ENCODE measurements at places on chromosomes 12 and 14.

GRCh38 chr14:67674139-67674479 lies 323 bp downstream of the VTI1B start:
- peak; percentile 67 for DNase-seq

GRCh38 chr12:132702640-132703039 lies 8.0 kb upstream of the PGAM5 start:
- DNase-seq, result no peak

GRCh38 chr14:96625426-96625985 lies 123.3 kb downstream of the PAPOLA start:
- no peak for DNase-seq

GRCh38 chr14:106657460-106657859 lies 1131.1 kb downstream of the TMEM121 start:
- no peak for DNase-seq

GRCh38 chr12:115341442-115341841 lies 657.5 kb upstream of the TBX3 start:
- DNase-seq, result no peak

- no peak for DNase-seq
Measured at GRCh38 chr12:120574106-120574505, 7.1 kb downstream of the POP5 start.

DNA sequence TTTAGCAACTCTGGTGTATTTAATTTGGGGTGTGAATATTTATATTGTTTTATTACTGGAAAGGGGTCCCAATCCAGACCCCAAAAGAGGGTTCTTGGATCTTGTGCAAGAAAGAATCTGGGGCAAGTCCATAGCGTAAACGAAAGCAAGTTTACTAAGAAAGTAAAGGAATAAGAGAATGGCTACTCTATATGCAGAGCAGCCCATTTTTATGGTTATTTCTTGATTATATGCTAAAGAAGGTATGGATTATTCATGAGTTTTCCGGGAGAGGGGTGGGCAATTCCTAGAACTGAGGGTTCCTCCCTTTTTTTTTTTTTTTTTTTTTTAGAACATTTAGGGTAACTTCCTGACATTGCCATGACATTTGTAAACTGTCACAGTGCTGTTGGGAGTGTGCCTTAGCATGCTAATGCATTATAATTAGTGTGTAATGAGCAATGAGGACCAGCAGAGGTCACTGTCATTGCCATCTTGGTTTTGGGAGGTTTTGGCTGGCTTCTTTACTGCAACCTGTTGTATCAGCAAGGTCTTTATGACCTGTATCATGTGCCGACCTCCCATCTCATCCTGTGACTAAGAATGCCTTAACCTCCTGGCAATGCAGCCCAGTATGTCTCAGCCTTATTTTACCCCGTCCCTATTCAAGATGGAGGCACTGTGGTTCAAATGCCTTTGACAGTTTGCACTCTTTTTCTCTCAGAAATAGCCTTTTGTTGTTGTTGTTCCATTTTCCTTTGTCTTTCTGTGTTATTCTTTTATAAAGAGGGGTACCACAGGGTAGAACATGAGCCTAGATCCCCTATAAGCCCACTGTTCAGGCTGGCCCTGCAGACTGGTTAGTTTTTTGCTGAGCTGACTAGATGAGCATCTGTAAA lies 75.5 kb upstream of the DCD start:
- peak; percentile 8 for DNase-seq

GRCh38 chr14:102902086-102902485 lies 20.4 kb upstream of the AMN start:
- no peak for DNase-seq

DNA sequence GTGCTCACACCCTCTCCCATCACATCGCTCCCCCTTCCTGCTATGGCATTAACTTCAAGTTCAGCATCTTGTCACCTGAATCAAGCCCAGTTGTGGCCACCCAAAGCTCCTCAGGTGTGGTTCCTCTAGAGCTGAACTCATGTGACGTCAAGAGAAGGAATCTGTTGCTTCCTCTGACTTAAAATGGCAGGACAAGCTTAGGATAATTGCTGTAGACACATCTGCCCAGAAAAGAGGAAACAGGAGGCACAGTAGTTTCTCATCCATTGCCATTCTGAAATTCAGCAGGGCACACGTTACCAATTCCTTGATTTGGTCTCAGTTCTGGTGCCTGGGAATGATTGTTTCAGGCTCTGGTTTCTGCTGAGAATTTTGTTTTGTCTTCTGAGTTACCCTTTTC lies 52.1 kb downstream of the RCOR1 start:
- no peak for DNase-seq

DNA sequence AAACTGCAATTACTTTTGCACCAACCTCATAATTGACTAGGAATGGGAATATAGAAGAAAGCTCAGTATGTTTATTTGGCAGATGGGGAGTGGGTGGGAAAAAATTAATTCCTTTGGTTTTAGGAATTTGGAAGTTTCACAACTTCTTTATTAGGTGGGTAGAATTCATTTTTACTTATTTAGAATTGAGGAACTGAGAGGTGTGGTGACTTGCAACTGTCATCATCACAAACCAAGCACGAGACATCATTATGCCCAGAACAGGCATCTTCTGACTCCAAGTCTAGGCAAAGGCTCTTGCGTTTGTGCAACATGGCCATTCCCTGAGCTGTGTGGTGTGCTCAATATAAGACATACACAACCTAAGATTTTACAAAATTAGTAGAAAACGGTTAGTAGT lies 380.0 kb downstream of the ATP23 start:
- DNase-seq, result no peak

DNA sequence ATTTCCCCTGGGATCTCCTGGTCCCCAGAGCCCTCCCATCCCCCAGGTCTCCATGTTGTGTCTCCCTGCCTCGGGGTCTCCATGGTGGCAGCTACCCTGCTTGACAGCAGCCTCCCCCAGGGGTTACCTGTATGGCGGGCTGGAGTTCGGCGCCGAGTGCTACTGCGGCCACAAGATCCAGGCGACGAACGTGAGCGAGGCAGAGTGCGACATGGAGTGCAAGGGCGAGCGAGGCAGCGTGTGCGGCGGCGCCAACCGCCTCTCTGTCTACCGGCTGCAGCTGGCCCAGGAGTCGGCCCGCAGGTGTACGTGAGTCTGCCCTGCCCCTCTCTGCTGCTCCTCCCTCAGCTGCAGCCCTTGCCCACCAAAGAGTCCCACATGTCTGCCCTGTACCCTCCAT lies 80.9 kb downstream of the WSCD2 start:
- DNase-seq, result no peak

DNA sequence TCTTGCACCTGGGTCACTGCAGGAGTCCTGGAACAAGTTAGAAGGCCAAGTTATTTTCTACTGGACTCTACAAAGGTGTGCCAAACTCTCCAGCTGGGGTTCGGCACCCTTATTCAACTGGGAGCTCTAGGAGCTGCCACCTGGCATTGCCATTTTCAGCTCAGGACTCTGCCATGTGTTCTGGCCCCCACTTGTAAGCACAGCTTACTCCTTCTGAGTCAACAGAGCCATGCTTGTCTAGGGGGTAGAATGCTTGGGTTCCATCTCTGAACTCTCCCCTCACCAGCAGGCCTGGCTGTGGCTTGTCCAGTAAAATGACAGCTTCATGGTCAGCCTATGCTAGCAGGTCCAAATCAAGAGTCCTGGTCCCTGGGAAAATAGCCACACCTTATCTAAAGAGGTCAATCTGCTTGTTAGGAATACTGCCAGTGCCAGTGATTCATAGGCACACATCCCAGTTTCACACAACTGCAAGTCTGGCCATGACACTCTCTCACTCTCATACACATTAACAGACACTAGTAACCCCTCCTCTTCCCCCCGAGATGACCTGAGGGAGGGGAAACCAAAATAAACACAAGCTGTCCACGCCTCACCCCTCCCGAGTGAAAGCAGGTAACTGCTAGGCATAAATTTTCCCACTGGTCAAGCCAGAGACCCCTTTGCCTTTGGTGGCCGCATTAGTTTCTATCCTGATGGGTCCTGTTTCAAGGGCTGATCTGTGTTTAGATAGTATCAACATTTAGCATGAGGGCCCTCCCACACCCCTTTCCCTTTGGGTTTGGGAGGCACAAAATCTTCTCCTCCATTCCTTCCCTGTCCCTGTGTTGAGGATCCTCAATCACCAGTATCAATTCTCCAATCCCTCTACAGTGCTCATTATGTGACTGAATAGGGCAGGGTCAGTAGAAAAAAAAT lies 182.3 kb upstream of the GZMB start:
- DNase-seq, result no peak

GRCh38 chr12:44000309-44000952 lies 164.6 kb downstream of the TMEM117 start:
- DNase-seq, result peak; percentile 79

DNA sequence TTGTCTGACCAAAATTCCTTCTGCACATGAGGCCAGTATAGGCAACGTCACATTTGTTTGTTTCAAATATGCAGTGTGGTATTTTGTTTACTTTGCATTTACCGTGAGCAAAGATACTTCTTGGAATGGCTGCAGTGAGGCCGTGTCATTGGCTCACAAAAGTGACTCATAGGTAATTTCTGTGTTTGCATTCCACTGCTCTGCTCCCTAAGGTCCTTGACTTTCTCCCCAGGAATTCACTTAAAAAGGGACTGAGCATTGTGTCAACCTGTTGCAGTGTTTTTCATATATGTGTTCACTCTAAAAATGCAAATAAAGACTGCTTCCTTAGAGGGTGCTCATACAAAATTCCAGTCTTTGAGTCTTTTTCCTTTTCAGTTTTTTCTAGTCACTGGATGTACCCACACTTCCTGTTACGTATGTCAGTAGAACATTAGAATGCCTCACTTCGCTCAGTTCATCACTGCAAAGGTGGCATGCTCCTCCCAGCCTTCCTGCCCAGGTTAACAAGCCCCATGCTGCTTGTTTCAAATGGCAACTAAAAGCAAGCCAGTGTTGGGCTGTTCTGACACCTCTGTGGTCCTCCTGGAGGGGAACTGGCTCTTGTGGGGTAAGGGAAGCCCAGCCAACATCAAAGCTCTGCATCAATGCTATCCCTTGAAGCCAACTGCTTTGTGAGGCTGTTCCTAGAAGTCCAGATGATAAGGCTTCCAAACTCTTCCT lies 9.1 kb downstream of the C12orf76 start:
- no peak for DNase-seq

GRCh38 chr14:50797250-50798047 lies 33.5 kb downstream of the NIN start:
- no peak for DNase-seq

DNA sequence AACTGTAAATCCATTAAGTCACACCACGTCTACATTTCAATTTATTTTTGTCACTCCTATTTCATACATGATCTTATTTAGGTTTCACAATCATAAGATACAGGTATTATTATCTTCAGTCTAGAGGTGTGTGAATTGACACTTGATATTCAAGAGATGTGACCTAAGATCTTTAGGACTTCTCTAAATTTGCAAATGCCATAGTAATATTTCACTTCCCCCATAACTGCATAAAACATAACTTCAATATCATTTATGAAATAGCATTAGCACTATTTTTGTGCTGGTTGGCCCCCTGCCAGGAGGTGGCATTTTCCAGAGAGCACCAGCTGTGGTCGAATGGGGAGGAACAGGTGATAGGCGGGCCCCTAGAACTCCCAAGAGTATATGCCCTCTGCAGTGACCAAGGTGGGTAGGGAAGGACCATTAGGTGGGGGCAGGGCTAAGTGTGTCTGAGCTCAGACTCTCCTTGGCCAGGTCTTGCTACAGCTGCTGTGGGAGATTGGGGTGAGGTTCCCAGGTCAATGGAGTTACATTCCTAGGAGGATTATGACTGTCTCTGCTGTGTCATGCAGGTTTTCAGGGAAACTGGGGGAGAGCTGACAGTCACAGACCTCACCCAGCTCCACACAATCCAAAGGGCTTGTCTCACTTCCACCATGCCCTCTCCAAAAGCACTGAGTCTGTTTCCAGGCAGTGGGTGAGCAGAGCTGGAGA lies 49.2 kb upstream of the ERGIC2 start:
- no peak for DNase-seq

DNA sequence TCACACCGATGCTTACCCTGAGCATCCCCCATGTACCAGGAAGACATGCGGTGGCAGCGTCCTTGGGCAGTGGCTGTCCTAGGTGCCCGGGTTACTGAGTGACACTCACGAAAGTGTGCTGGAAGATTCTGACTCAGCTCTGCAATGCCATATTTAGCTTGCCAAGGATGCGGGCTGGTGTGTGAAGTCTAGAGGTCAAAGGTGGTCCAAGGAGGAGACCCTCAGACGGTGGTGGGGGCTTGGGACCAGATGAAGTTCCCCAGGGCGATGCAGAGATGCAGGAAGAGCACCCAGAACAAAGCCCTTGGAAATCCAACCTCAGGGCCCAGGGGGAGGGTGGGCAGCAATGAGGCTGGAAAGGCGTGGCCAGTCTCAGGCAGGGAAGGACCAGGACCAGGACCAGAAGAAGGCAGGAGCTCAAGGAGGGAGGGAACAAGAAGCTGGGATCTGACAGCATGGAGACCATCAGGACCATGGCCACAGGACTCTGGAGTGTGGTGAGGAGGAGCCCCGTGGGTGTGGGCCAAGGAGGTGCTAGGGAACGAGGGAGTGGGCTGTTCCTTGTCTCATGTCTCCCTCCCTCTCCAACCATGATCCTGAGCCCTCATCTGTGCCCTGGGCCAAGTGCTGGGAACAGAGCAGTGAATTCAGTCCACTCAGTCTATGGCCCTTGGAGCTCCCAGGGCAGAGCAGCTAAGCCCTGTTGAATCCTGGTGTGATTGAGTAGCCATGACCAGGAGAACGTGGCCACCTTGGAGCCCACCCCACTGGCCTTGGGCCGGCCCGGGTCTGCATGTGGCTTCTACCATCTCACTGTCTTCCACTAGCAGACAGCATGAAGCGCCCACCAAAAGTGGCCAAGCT lies 310.1 kb upstream of the DIO3 start:
- DNase-seq, result no peak

DNA sequence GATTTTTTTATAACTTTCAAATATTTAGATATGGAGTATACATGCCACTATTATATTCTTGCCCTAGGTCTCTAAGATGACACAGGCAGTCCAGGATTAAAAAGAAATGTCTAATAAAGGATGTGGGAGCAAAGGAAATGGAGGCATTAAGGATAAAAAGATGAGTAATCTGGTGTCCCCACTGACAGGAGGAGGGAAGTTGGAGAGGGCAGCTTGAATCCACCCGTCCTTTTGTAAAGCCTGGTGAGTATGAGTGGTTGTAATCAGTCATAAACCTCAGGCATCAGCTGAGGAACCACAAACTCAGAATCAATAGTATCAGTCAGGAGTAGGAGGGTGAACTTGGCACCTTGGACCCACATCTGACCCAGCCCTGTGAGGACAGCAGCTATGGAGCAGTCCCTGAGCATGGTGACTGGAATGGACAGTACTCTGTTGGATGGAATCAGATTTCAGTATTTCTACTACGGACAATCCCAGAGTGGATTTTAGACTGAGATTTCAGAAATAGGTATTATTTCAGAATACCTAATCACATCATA lies 100.5 kb downstream of the EXOC5 start:
- DNase-seq, result no peak

- DNase-seq, result no peak
Measured at GRCh38 chr14:100370003-100370402, 46.9 kb downstream of the SLC25A47 start.
